Spleen (tissue), 13 donors: ENCODE measurements at places on chromosomes 3 and 15. TPM values are rescaled to one million over a fixed set of nuclear protein-coding genes. Genes with fewer than 3 reads are reported as not detected.

- no peak for DNase-seq
These were observed 45.9 kb downstream of the SLCO2A1 start for GRCh38 chr3:133983576-133984560.

DNA sequence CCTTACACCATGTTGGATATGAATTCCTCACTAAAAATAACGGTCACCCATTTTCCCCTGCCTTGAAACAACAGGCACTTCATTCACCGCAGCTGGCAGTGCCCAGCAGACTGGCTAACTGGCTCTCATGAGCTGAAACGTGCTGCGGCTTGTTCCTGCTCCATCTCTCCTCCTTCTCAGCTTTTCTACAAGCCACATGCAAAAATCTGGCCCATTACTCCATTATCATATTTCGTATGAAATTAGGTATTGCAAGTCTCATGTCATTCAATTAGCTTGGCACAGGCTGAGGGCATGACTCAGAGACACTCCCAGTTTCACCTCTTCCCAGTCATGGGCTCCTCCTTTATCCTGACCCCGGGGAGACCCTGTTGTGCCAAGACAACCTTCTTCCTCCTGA is 60.0 kb downstream of the MAGEF1 start:
- no peak for DNase-seq

The MCTP2 gene
- 205 TPM for total RNA-seq

The FBXL2 gene
- 1.5 TPM for total RNA-seq

The LOXL1 gene
- total RNA-seq = 6.1 TPM

The PLSCR2 gene
- not detected for total RNA-seq
